CD4-positive, alpha-beta T cell treated with Interferon alpha-2 for 1 hour (primary cell): ENCODE measurements at places on chromosomes 4 and X.

GRCh38 chrX:12770440-12770839 lies 20.8 kb upstream of the PRPS2 start:
- DNase-seq: peak; percentile 35

DNA sequence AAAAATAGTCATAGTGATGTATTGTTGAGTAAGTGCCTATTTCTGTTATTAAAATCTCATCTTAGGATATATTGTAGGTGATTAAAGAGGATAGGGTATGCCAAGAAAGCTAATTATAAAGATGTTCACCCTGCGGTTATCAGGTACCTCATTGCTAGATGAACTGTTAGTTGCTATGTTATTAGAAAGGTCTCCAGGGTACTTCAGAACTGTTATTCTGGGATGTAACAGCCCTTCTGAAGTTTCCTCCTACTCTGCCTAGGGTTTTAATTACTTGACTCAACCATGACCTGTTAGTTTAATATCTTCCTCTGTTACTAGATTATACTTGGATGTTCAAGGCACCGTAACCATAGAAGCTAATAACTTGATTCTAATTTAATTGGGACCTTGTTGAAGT lies 15.4 kb downstream of the TMPRSS11E start:
- no peak for DNase-seq

GRCh38 chr4:76306882-76307659 lies 538 bp downstream of the STBD1 start:
- DNase-seq: peak; percentile 19

DNA sequence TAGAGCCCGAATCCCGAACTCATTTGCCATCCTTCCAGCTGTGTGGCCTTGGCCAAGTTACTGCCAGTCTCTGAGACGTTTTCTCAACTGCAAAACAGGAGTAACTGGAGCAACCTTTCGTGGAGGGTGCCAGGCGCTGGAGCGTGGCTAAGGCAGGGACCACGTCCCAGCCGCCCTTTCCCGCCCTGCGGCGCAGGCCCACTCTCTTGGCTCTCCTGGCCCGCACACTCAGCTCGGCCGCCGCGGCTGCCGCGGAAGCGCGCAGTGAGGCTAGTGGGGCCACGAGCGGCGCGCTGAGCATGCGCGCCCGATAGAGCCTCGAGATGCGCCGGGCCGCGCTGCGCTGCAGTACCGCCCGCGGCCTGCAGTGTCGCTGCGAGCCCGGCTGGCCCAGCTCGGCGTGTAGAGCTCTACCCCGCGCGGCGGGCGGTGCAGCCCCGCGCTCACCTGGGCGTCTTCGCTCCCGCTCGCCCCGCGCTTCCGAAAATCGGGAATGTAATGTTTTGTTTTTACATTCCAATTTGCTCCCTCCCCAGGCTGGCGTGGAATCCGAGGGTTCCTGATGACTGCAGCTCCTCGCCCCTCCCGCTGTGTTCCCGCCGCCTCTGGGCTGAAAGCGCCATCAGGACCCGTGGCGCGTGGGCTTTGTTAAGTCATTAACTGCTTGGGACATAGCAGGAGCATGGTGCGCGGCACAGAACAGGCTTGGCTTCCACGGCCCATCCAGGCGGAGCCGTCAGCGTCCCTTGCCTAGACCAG lies 4.0 kb upstream of the ZNF518B start:
- peak; percentile 84 for DNase-seq

- DNase-seq: no peak
These were observed 74.2 kb upstream of the EGFL6 start for GRCh38 chrX:13495232-13495631.

DNA sequence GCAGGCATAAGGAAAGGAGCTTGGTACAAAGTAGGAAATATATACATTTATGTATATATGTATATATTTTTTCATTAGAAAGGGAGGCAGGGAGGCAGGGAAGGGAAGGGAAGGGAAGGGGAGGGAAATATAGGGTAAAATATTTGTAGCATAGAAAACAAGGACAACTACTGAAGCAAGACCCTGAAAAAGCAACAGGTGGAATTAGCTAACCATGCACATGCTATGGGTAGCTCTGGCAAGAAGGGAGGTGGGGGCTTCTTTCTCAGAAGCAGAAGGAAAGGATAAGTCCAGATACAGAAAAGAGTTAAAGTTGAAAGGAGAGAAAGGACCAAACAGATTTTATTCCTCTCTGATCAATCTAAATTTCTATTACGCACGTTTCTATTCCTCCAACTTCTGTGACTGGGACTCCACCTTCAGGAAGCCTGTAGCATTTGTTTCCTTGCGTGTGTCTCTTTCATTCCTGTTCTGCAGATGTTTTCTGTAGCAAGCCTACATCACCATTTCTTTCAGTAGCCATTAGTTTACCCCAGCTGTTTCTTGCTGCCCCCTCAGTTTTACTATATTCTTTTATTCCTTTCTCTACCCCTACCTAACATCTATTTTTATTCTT lies 82.9 kb downstream of the OR13H1 start:
- DNase-seq: no peak

DNA sequence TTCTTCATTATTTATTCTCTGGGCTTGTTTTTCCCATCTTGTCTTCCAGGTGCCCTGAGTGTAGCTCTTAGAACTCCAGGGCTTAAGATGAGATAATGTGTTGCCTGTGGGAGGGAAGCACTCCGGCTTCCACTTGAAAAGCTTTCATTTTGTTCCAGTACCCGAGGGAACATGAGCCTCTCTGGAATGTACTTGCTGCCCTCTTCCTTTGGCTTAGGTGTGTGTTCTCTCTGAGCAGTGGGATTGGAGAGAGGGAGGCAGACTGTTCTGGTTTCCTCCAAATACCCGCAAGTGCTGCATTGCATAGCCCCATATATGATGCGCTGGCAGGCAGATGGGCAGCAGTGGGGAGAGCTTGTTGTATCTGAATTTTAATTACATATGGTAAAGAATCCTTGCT lies 861 bp upstream of the DTHD1 start:
- DNase-seq: peak; percentile 18

GRCh38 chrX:45710081-45710801 lies 509.6 kb upstream of the DIPK2B start:
- no peak for DNase-seq

DNA sequence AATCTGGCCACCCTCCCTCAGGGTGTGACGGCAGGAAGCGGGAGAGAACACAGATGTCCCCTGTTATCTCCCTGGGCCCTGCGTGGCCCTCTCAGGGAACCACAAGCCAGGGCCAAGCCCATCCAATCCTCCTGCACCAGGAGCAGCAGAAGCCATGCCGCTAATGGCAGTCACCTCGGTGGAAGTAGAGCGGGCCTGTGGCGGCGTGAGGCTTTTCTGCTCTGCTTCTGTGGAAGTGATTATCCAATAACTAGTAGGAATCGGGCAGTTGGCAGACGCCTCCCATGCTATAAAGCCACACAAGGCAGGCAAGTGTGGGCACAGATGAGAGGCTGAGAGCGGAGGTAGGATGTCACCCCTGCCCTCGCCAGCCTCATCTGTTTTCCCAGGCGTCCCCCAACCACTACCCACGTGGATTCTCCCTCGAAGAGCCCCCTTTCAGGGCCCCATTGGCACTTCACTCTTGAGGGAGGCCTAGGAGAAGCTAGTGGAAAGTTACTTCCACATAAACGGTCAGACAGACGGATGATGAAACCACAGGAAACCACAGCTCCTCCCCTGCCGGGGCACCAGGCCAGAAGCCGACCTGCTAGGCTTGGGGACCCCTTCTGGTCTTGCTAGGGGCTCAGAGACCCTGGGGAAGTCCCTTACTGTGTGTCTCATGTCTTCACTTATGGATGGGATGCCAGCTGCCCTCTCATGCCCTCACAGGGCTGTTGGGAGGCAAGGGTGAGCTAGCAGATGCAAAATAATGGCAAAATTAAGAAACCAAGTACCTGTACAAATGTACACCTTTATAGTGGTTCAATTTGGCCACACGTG lies 18.8 kb upstream of the TMSB4X start:
- DNase-seq: peak; percentile 79

GRCh38 chrX:101550751-101551379 lies 518 bp downstream of the ARMCX1 start:
- peak; percentile 3 for DNase-seq

GRCh38 chr4:4488405-4489404 lies 53.1 kb downstream of the STX18 start:
- DNase-seq: peak; percentile 59

DNA sequence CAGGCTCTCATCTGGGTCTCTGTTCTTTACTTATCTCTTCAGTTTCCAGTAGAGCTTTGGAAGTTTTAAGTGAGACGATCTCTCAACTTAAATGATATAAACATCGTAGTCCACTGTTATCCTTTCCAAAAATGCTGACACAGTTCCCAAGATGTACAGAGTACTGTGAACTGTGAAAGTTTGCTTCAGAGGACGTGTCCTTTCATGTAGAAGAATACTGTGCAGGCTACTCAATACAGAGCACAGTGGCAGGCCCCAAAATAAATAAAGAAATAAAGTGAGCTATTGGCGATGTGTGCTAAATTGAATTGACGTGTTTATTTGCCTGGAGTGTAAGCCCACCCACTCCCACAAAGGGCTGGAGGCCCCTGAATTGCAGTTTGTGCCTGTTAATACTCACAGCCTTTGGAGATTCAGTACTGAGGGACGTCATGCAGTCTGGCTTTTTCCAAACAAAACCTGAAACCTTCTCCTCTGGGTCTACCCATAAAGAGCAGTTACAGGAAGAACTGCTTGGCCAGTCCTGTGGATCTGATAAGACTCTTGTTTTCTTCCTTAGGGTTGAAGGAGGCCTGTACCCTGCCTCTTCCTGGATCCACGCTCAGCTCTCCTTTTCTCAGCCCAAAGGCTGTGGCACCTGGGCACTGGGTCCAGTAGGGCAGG lies 66.1 kb downstream of the SOWAHB start:
- DNase-seq: no peak

DNA sequence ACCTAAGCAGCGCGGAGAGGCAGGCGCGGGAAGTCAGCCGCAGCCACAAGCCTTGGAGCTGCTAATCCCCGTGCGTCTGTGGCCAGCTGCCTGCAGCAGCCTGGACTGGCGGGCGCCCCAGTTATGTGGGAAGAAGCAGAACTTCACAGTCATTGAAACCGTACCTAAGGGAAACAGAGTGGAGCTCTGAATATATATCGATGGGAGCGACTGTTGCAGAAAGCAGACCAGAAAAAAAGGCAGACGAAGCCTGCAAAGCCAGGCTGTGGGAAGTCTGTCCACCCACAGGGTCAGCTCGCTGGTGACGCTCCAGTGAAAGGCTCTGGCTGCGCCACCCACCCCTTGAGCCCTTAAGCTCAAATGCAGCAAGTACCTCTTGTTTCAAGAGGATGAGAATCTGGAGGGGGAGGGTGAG lies 24.7 kb downstream of the KCNE5 start:
- DNase-seq: no peak

DNA sequence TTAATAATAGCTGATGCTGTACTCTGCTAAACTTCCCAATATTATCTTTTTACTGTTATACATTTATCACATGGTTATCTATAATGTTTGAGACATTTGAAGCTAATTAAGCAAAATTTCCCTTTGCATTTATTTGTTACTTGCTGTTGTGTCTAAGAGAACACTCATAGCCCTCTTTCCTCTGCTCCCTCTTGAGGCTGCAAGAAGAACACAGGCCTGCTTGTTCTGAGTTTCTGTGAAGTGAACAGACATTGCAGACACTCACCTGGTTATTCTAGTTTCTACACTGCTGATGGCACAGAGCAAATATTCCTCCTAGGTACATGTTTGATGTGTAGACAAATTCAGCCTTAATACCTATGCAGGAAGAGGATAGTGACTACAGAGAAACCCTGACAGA lies 367.8 kb downstream of the GASK1B start:
- no peak for DNase-seq

- DNase-seq: peak; percentile 24
These were observed 75.2 kb upstream of the PRKX start for GRCh38 chrX:3788494-3789233.

- peak; percentile 65 for DNase-seq
These were observed 53.3 kb downstream of the RGS12 start for GRCh38 chr4:3346146-3346545.

GRCh38 chr4:84263415-84263814 lies 235.7 kb downstream of the NKX6-1 start:
- no peak for DNase-seq

DNA sequence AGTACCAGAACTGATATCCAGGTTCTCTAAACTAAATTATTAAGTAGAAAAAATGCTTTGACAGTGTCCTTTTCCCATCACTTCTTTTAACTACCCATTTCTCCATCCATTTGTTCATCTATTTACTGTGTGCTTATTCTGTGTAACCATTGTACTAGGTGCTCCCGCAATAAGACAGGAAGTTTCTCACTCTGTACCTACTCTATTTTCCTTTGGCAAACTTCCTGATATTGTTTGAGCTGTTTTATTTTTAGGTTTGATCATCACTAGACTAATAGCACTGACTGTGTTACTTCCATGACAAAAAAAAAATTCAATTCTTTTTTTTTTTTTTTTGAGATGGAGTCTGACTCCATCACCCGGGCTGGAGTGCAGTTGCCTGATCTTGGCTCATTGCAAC lies 102.5 kb upstream of the CASK start:
- DNase-seq: no peak

DNA sequence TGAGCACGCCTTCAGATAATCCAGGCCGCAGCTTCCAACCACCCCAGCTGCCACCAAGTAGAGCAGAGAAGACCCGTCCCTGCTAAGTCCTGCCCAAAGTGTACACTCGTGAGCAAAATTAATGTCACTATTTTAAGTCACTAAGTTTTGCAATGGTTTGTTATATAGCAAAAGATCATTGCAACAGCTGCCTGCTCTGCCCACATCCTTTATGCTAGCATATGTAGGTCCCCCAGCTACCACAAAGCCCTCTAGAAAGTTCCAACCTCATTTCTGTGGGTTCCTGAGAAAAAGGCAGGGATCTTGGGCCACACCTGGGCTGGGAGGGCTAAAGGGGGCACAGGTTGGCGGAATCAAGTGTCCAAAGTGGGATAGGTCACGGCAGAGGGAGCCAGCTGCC lies 346.9 kb downstream of the BCOR start:
- DNase-seq: no peak
